Metanephros (tissue), 2 donors: ENCODE measurements at places on chromosomes 13 and 19. TPM values are rescaled to one million over a fixed set of nuclear protein-coding genes. Genes with fewer than 3 reads are reported as not detected.

CXCL17 gene
- 0.23 TPM for total RNA-seq

TMEM59L gene
- 5.4 TPM for total RNA-seq

PLEKHA4 gene
- total RNA-seq = 18.1 TPM

CFAP97D2 gene
- total RNA-seq = not detected

IL4I1 gene
- 2.2 TPM for total RNA-seq

EMP3 gene
- 31.5 TPM for total RNA-seq

OR4F17 gene
- not detected for total RNA-seq

TMEM86B gene
- 1.3 TPM for total RNA-seq

RASIP1 gene
- total RNA-seq = 23.2 TPM

LRFN3 gene
- total RNA-seq = 9.9 TPM

F2RL3 gene
- 9.8 TPM for total RNA-seq

MUC16 gene
- 0.06 TPM for total RNA-seq

CACNA1A gene
- 0.88 TPM for total RNA-seq

EBI3 gene
- 0.82 TPM for total RNA-seq

ADGRE2 gene
- total RNA-seq = 1.3 TPM

ZNF763 gene
- total RNA-seq = 8.5 TPM

SLC6A16 gene
- total RNA-seq = 3.2 TPM

KCNRG gene
- total RNA-seq = 5.7 TPM

AMER2 gene
- total RNA-seq = 0.35 TPM

ZNF136 gene
- total RNA-seq = 17.4 TPM

APC2 gene
- 1.7 TPM for total RNA-seq

NLRP4 gene
- total RNA-seq = not detected

SRRM5 gene
- total RNA-seq = 0.06 TPM

ABHD17A gene
- 64.2 TPM for total RNA-seq

SMIM44 gene
- total RNA-seq = 0.99 TPM

RASL11A gene
- 42.3 TPM for total RNA-seq

TTC9B gene
- total RNA-seq = not detected

SH2D3A gene
- 11.9 TPM for total RNA-seq

PRKD2 gene
- total RNA-seq = 47.6 TPM
